ENCODE measurements at places on chromosomes 7 and 10.

DNA sequence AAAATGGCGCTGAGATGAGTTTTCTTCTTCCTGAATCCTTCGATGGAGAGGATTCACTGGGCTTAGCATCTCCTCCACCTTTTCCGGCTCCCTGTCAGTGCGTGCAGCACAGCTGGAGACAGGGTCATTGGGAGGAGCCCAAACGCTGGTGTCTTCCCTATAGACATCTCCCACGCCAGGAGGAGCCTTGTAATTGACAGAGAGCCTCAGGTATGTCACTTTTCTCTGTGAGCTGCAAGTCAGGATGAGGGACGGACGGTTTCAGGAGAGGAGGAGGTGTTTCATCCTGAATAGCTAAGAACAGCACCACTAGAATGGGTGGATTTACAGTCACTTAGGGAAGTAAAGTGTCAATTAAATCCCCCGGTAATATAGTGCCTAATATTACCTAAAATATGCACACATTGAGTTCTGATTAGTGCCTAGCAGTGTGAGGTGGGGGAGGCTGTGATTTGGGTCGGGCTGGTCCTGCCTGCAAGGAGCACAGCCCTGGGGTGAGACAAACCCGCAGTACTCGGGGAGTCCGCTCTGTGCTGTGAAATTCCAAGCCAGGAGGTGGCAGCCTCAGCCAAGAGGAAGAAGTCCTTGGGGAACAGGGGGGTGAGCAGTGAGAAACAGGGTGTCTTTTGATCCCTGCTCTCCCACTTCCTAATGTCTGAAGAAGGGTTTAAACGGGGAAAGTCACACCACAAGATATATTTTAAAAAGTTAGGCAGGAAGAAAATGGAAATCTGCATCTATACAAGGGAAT lies 28.2 kb downstream of the IL15RA start:
- peak; percentile 64 for DNase-seq

DNA sequence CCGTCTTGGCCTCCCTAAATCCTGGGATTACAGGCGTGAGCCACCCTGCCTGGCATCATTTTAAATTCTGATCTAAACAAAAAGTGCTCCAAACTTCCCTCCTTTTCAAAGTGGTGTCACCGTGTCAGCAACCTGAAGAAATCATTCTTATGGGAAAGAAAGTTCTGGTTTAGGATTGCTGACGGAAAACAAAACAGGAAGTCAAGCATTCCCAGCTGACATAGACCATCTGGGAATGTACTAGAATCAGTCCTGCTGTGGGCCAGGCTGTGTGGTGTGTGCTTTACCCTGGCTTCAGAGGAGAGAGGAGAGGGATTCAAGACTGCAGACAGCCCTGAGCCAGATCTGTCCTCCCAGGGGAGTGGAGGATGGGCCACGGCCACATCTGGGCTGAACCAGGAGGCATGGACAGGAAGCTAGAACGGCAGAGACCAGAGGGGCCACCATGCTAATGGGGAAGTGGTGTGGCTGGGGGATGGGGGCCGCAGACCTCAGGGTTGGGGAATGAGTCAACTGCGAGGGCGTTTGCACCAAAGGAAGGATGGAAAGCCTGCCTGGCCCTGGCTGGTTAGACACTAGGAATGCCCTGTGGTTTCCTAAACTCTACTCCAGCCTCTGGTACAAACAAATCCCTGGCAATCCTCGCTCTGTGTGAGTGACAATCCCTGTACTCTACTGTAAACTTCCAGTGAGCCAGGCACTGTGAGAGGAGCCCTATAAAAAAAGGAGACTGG lies 16.7 kb upstream of the CLIP2 start:
- peak; percentile 97 for DNase-seq

DNA sequence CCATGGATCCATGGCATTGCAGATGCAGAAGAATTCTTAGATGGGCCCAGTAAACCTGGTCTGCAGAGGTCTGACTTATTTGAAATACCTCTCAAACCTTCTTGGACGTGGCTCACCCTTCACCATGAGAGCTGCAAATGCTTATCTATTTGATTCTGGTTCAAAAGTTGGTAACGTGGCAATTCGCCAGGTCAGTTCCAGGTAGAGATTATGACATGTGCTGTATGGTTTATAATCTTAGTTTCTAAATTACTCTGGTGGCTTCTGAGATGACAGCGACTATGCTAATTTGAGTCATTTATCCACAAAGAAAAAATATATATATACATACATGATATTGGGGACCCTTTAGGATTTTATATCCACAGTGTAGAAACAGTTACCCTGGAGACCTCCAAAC lies 68.8 kb downstream of the NRP1 start:
- DNase-seq = no peak

DNA sequence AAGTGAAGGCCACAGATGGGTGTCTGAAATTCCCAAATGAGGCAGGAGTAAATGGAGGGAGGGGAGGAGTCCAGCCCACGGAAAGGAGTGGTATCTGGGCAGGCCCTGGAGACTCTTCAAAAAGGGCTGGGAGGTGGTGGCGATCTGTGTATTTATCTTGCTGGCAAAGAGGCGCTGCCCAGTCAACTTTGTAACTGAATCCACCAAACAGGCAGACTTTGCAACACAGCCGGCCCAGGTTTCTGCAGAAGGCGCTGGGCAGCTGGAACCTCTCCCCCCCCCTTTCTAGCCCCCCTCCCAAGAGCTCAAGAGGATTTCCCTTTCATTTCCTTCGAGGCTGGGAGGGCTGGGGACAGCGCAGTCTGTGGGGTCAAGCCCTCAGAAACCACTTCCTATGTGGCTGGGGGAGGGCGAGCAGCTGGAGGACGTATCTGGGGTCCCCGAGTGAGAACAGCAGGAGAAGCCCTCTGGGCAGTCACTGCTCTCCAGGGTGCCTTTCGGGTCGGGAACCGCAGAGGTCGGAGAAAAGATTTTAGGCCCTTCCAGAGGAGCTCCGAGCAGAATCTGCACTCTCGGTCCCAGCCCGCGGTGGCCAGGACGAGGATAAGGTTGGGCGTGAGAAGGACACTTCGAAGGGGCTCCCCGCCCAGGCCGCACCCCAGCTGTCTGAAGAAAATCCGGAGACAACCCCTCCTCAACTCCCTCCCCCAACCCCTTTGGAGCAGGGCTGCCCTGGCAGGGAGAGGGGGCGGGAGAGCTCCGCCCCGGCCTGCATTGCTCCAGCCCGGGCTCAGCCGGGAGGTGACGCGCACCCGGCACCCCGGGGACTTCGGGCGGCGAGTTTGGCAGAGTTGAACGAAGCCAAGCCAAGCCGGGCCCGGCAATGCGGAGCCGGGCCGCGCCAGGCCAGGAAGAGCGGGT lies 965 bp downstream of the ZCCHC24 start:
- DNase-seq = peak; percentile 42

- no peak for DNase-seq
Observed at GRCh38 chr7:45709168-45710042, 135.2 kb downstream of the ADCY1 start.

GRCh38 chr10:51462076-51462779 lies 237.2 kb downstream of the CSTF2T start:
- DNase-seq = peak; percentile 39

DNA sequence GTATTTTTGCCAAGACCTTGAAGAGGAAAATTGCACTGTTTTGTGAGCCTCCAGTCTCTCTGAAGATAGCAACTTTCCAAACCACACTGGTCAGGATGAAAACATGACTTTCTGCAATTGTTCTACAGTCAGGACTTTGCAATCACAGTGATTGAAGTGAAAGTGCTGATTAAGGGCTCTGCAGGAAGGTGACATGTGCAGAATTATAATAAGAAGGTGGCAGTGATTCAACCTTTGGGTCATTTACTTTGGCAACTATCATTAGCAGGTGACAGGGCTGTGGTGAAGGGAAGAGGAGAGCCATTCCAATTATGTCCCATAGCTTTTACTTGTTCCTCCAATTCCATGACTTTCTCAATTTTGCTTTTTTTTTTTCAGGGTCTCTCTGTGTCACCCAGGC lies 350.0 kb upstream of the FZD8 start:
- DNase-seq = no peak

GRCh38 chr7:30231271-30231670 lies 53.1 kb upstream of the ZNRF2 start:
- DNase-seq = no peak

DNA sequence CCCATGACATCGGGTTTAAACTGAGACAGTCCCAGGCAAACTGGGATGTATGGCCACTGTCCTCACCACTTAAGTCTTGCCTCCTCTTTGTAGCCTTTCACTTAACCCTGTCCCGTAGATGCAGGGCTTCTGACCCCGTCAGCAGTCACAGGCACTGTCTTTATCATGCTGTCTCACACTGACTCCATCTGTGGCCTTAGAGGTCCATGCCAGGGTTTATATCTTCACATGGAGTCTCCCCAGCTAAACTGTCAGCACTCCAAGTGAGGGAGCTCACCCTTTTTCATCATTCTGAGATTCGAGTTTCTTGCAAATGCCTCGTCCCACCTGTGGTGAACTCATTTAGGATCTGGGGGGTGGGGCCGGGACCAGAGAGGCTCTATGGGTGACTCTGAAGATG lies 2.8 kb downstream of the FKBP6 start:
- no peak for DNase-seq

DNA sequence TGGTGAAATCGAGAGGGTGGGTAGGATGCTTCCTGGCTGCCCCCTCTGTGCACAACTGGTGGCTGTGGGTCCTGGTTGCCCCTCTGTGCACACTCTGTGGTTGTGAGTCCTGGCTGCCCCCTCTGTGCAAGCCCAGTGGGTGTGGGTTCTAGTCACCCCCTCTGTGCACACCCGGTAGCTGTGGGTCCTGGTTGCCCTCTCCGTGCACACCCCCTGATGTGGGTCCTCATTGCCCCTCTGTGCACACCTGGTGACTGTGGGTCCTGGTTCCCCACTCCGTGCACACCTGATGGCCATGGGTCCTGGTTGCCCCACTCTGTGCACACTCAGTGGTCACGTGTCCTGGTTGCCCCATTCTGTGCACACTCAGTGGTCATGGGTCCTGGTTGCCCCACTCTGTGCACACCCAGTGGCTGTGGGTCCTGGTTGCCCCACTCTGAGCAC lies 20.3 kb upstream of the RET start:
- DNase-seq = no peak

- DNase-seq = no peak
Observed at GRCh38 chr10:123227706-123228105, 73.5 kb downstream of the BUB3 start.

- DNase-seq = no peak
Observed at GRCh38 chr7:68250143-68250542, 1253.5 kb downstream of the TYW1 start.

- DNase-seq = no peak
Observed at GRCh38 chr7:113200281-113200680, 81.9 kb upstream of the SMIM30 start.

GRCh38 chr7:130492523-130493274 lies 814 bp downstream of the MEST start:
- DNase-seq = no peak

- DNase-seq = peak; percentile 24
Observed at GRCh38 chr7:68288144-68288593, 1291.5 kb downstream of the TYW1 start.

- DNase-seq = peak; percentile 39
Observed at GRCh38 chr10:114024876-114025610, 18.6 kb upstream of the ADRB1 start.

DNA sequence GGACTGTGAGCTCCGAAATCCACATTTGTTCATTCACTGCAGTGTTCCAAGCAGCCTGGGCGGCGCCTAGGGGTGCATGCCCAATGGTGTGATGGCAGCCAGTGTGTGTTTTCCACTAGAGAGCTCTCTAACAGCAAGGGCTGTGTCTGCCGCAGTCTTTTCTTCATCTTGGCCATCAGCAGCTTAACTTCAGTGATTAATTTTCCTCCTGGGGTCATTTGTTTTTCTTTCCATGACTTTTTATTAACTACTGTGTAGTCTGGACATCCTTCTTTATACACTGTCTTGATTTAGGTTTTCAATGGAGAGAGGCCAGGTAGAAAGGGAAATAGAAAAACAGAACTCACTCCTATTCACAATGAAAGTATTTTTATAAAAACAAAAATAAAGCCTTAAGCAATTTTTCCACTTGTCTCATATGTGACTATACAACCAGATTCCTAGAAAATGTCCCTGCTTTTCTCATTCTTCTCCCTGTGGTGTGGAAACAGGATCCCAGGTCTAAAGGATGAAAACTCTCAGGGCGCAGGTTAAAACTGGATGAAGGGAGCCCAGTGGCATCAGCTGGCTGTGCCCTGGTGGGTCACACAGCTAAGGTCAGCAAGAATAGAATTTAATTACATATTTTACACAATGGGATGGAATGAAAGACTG lies 176.8 kb downstream of the PKD1L1 start:
- peak; percentile 54 for DNase-seq

Data from fibroblast of skin of abdomen (primary cell).